ENCODE measurements at places on chromosomes 2 and 18.

DNA sequence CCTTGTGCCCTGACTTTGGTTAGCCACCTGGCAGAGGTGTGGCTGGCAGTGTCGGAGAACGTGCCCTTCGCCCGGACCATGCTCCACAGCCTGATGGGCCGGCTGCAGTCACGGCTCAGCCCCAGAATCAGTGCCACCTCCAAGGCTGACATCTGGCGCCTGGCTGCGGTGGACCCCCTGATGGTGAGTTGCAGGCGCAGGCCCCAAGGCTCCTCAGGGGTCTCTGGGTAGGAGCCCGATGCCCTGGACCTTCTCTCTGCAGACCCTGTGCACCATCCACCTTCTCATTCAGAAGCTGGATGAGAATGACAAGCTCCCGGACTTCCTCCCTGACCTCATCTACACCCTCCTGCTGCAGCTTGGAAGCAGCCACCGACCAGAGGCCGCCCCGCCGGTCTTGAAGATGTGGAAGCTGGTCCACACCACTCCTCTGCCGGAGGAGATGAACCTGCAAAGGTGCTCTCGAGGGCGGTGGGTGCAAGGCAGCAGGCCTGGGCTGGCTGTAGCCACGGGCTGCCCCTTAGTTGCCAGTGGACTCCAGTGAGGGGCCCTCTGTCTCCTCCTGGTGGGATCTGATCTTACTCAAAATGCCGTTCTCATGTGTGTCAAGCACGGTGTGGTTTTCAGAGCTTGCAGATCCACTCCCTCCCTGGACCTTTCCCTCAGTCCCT lies 32.1 kb downstream of the HJURP start:
- DNase-seq = no peak

DNA sequence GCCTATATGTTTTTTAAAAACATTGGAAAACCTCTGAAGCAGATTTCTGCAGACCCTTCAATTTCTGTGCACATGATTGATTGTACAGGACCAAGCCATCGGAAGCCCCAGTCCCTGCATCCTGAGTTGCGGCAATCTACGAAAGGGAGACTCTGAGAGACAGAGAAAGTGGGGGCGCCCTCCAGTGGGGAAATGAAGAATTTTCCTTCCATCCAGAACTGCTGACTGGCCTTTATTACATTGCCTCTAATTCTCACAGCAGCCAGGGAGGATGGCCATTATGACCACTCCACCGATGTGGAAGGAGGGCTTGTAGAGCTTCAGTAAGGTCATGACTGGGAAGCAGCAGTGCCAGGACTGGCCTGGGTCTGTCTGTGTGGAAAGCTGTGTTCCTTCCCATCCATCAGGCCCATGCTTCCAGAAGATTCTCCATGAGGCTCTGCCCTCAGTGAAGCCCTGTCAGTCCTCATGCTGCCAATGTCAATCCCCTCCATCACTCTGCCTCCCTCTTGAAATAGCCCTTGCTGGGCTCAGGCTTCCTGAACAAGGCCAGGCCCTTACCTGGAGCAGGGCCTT lies 20.0 kb upstream of the RESP18 start:
- peak; percentile 58 for DNase-seq

GRCh38 chr18:76353500-76353899 lies 141.5 kb downstream of the ZNF516 start:
- no peak for DNase-seq

DNA sequence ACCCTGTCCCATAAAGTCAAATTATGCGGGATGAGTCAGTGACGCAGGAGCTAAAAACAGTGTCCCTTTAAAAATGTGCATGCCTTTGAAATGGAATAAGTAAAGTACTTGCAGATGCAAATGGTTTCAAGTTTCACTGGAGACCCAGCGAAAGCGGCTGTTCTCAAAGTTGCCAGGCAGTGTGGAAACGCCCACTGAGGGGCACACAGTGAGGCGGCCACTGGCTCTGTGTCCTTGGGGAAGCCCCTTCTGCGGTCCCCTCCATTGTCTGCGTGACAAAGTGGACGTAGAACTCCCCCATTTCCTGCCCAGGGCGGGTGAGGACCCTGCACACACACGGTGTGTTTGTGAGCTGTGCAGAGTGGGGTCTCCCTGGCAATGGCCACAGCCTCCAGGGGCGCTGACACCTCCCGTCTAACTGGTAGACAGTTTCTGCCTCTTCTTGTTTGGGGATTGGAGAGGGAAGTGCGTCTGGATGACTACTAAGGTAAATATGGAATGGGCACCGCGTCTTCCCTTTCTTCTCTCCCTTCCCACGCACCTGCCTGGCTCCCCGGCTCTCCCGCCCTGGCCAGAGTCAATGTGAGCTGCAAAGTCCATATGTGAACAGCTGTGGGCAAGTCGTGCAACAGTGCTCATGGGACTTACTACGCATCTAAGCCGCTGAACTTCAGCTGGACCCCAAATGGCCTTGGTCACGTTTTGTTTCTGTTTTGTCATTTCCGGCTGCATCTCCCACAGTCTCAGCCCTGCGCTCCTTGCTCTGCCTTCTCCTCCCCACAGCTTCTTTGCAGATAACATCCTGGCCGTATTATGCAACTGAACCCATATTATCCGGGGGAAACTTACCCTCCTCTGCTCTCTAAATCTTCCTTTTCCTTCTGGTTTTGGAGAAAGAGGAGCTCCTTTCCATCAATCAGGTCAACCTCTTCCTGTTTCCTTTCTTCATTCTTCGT lies 33.7 kb upstream of the ZNF516 start:
- peak; percentile 62 for DNase-seq

DNA sequence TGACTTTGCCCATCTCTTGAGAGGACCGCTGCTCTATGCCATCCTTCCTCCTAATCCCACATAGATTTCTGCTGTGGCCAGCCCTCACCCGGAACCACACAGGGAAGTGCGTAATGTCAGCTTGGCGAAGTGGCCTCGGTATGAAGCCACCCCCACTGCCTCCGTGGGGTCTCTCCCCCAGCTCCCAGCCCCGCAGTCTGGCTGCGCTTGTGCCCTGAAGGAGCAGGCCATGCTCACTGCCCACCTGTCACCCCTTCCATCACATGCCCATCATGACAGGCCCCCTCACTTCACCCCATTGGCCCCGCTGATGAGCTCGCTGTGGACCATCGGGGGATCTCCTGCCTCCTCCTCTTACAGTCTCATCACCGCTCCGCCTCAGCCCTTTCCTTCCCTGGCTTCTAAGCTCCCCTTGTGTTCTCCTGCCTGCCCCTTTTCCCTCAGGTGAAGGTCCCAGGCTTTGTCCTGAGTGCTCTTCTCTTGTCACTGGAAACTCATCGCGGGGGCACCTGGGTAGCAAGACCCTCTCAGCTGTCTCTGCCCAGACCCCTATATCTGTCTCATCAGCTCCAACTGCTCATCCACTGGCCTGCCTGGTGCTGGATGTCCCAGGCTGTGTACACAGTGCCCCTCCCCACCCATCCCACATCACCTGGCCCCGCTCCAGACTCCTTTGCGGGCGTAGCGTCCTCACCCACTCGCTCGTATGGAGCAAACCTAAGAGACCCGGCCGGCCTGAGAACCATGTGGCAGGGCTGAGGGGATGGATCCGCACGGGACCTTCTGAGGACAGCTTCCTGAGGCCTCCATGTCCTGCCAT lies 81.7 kb downstream of the GLI2 start:
- DNase-seq = no peak

DNA sequence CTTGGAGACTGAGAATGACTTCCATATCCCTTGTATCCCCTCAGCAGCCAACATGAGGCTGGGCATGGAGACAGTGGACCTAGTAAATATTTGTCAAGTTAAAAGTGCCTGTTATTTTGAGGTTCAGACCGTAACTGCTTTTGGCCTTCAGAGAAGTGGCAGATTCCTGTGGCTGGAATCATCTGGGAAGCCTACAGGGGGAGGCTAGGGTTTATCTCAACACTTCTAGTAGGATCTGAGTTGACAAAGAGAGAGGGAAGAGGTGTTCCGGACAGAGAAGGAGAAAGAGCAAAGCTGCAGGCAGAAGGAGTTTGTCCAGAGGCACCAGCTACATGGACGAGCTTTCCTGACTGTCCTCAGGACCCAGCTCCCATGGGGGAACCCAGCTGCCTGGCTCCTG lies 27.0 kb downstream of the SLC14A2 start:
- no peak for DNase-seq

GRCh38 chr2:238777369-238778067 lies 70.4 kb upstream of the TWIST2 start:
- no peak for DNase-seq

DNA sequence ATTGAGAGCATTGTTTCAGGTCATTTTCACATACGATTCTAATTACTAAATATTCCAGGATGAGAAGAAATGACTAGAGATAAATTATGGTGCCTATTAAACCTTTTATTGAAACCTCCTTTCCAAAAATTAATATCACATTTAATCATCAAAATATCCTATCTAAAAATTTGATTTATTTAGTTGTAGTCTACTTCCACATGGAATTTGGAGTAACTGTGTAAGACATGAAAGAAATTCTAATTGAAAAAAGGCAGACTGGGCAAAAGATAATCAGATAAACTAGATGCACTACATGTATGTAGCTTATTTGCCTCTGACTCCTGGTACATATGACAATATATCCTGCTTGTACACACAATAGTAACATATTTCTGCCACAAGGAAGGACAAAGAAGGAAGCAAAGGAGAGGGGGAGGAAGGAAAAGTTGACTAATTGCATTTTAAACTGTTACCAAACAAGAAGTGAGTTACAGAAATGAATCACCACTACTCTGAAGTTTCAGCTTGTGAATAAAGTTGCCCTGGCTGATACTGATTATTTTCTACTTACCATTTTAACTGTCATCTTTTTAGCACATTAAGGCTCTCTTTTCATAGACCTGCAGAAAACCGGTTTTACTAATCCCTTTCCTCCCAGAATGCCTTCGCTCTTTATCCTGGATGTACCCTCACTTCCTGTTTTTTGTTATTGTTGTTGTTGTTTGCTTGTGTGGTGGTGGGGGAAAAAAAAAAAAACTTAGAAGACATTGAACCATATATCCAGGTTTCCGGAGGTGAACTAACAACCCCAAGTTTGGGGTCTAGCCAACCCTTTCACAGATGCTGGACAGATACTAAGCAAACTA lies 28.4 kb downstream of the NRXN1 start:
- no peak for DNase-seq

DNA sequence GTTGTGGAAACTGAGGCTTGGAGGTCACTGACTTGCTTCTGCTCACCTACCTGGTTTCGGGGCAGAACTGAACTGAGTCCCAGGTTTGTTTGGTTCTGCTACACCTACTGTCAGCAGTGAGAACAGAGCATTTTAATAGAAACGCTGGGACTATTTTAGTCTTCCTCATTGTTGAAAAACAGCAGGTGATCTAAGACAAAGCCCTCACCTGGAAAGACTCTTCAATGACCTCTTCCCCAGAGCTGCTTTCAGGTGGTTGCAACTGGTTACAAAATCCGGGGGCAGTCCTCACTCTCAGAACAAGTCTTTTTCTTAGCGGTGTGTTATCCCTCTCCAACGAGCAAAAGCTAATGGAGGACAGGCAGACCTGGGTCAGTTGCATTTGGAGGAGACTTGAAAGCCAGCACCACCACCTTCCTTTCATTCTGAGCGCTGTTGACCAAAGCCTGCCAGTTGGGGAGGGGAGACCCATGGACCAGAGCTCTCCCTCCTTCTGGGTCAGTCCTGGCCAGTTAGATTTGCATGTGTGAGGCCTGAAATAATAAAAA lies 217.0 kb downstream of the NCK2 start:
- DNase-seq = no peak

DNA sequence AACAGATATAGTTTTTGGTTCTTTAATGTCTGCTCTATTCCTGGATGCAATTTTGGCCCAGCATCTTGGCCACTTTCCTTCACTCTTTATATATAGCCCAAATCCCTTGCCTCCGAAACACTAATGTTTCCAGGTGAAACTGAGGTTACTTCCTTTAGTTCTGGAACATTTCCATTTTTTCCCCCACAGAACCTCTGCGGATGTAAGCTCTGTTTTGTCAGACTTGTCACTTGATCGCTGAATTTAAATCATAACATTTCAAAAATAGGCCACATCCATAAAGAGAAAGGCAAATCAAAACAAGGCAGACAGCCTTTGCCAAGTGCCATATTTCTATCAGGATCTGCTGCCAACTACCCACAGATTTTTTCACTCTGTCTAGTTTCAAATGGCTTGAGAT lies 115.1 kb downstream of the ANKRD44 start:
- no peak for DNase-seq

DNA sequence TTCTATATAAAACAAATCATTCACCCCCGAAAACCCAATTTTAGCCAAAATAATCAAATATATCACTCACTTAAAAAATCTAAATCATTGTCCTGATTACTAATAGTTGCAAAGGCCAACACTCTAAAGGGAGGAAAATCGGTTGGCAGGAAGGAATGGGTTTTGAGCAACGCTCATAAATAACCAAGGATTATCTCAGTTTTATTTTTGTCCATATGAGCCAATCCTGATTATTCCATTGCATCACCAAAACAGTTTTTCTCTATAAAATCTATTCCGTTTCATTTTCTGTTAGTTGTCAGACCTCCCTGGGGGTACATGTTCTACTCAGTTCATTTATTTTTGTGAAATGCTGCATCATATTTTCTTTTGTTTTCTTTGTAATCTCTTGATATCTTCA lies 174.1 kb downstream of the LRATD1 start:
- no peak for DNase-seq

DNA sequence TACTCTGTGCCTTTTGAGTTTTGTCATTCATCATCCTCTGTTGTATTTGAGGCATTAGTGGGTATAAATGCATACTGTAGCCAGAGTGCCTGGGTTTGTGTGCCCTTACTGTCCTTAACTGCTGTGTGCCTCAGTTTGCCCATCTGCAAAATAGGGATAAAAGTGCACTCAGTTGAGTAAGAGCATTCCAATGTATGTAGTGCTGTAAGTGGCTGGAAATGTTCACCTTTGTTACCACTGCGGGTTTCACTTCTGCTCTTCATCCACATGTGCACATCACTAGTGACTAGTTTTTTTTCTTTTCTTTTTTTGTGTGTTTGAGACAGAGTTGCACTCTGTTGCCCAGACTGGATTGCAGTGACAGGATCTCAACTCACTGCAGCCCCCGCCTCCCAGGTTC lies 39.9 kb downstream of the PLEKHB2 start:
- no peak for DNase-seq

DNA sequence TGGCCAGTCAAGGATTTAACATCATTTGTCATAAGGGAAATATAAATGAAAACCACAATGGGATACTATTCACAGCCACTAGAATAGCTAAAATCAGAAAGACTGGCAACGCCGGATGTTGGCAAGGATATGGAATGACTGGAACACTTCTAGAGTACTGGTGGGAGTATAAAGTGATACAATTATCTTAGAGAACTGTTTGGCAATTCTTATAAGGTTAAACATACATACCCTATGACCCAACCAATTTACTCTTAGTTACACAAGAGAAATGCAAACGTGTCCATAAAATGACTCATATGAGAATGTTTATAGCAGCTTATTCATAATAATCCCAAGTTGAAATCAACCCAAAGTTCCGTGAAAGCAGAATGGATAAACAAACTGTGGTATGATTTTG lies 35.1 kb downstream of the MAPK4 start:
- DNase-seq = no peak
